ENCODE measurements at places on chromosomes 4 and X.
A peak's percentile ranks its signal among the peaks of the same experiment; 100 is the strongest.

GRCh38 chr4:158873795-158874401 lies 105.1 kb downstream of the FNIP2 start:
- DNase-seq = no peak

- DNase-seq = no peak
Observed at GRCh38 chr4:159706704-159707103, 603.8 kb downstream of the RAPGEF2 start.

GRCh38 chrX:31658360-31658759 lies 586.5 kb upstream of the FTHL17 start:
- DNase-seq = peak; percentile 33

DNA sequence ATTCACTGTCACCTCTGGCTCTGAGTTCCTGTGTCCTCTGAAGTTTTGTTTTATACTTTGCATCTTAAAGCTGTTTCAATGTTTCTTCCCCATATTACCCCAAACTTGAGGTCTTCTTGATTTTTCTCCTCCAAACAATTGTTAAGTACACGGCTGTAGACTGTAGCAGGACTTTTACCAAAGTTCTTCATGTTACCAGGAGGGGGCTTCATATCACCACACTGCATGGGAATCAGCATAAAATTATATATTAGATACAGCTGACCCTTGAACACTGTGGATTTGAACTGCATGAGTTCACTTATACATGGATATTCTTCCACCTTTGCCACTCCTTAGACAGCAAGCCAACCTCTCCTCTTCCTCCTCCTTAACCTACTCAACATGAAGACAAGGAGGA lies 56.6 kb downstream of the SPATA18 start:
- no peak for DNase-seq

DNA sequence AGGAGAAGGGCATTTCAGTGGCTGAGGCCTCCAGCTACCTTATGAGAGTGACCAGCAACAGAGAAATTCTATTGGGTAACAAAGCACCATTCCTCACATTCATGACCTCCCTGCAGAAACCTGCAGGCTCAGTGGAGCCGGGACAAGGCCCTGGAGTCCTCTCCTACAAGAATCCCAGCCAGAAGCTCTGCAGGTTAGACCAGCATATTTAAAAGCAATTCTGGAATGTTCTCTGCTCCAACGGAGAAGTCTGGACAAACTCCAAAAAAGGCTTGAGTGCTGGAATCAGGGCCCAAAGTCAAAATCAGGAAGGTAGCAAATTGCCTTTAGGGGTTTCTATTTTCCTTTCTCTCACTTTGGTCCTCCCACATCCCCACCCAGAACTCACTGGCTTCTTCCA lies 202.9 kb downstream of the SCFD2 start:
- no peak for DNase-seq

GRCh38 chrX:110734271-110734670 lies 61.3 kb downstream of the CHRDL1 start:
- DNase-seq = no peak

DNA sequence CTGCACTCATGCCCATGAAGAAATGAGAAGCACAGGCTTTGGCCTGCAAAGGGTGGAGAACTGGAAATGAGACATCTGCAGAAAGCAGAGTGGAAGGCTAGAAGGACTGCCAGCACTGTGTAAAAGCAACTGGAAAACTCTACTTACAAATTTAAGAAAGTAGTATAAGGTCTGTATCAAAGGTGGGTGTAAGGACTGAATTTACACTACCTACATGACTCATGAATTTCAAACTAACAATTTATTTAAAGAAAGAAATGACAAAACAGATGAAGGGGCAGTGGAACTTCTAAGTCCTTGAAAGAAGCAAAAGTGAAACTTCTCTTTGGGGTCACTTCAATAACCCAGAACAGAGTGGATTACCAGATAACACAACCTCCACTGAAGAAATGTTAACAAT lies 71.2 kb downstream of the SLC10A7 start:
- DNase-seq = no peak

DNA sequence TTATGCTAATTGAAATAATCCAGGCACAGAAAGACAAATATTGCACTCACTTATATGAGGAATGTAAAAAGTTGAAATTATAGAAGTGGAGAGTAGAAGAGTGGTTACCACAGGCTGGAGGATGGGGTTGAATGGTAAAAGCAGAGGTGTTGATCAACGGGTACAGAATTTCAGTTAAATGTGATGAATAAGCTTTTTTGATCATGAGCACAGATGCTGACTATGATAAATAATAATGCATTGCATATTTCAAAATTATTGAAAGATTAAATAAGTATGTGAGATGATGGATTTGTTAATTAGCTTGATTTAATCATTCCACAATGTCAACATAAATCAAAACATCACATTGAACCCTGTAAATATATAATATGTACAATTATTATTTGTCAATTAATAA lies 213.1 kb downstream of the DCAF12L2 start:
- no peak for DNase-seq

DNA sequence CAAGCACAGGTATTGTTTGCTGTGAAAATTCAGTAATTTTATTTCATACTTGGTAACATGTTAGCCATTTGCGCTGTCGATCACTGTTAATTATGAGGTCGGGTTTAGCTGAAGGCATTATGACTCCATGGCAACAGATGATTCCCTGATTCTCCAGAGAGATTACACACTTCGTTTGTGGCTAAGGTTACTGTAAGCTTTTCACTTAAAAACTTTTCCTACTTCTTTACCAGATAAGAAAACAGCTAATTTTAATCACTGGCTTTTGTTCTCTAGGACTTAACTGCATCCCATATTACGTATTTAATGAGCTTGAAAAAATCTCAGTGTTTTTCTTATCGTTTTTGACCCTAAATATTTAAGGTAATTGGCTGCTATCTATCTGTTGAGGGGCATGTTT lies 2.1 kb downstream of the GSTCD start:
- peak; percentile 52 for DNase-seq

GRCh38 chr4:34280131-34280530 lies 1964.2 kb downstream of the ARAP2 start:
- DNase-seq = no peak

DNA sequence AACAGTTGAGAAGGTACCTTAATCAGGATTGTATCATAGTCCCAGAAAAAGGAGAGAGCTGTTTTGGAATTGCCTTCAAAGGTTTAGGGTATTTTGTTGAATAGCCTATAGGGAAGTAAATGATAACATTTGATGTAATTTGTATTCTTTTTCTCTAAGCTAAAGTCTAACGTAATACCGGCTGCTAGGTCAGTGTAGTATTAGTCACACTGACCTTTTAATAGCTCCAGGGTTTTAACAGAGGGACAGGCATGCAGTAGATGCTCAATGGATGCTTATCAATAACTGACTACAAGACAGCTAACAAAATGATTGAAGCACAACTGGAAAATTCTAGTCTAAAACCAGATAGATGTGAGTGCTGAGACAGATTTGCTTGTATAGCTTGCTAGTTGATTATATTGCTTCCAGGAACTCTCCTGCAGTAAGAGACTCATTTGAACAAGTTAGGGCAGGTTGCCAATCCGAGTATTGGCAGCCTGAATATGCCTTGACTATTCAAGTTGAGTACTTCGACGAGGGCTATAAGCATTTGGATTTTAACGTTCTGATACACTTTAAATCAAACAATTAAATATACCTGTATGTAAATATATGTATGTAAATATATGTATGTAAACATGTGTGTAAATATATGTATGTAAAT lies 16.5 kb upstream of the PNPLA4 start:
- DNase-seq = no peak

DNA sequence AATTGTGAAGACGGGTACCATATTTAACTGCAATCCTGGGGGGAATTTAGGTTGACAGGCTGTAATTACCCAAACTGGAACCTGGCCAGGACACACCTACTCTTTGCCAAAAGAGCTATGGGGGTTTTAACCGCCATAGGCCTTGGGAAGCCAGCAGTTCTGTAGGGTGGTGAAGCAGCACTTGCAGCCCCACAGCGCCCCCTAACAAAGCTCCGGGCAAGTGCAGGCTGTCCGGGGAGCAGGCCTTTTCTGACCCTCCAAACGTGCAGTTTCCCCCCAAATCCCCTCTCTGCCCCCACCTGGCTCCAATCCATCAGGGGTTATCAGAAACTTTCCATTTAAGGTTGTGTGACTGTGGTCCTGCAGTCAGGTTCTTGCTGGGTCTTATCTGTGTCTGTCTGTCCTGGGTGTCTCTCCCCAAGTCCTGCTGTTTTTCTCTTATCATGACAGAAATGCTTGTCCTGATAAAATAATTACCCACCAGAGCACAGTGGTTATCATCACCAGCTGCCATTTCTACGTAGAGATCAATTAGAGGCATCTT lies 350.9 kb downstream of the MID1IP1 start:
- DNase-seq = peak; percentile 92

- DNase-seq = peak; percentile 12
Observed at GRCh38 chr4:168654104-168654847, 157.4 kb downstream of the PALLD start.

- DNase-seq = peak; percentile 78
Observed at GRCh38 chrX:54357414-54358377, at the start of gene WNK3. TSS of gene WNK3 (minus strand) at chrX:54358046.

GRCh38 chrX:37350034-37350365 lies 836 bp downstream of the PRRG1 start:
- no peak for DNase-seq

DNA sequence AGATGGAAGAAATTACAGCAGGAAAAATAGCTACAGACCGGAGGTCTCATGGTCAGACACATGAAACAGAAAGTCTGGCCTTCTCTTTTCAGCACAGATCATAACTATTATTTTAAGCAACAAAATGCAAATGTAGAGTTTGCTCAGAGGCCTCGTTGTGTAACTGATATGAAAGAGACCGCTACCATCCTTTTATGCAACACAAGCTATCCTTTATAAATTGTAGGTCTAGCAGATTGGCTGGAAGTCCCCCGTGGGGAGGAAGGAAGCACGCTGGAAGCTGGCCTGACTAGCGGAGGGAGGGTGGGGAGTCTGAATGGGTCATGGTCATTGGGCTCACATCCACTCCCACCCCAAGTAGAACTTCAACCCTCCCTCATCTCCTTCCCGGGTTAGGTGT lies 27.7 kb downstream of the DMP1 start:
- DNase-seq = no peak

- no peak for DNase-seq
Observed at GRCh38 chr4:8276358-8277240, 7.0 kb downstream of the HTRA3 start.

DNA sequence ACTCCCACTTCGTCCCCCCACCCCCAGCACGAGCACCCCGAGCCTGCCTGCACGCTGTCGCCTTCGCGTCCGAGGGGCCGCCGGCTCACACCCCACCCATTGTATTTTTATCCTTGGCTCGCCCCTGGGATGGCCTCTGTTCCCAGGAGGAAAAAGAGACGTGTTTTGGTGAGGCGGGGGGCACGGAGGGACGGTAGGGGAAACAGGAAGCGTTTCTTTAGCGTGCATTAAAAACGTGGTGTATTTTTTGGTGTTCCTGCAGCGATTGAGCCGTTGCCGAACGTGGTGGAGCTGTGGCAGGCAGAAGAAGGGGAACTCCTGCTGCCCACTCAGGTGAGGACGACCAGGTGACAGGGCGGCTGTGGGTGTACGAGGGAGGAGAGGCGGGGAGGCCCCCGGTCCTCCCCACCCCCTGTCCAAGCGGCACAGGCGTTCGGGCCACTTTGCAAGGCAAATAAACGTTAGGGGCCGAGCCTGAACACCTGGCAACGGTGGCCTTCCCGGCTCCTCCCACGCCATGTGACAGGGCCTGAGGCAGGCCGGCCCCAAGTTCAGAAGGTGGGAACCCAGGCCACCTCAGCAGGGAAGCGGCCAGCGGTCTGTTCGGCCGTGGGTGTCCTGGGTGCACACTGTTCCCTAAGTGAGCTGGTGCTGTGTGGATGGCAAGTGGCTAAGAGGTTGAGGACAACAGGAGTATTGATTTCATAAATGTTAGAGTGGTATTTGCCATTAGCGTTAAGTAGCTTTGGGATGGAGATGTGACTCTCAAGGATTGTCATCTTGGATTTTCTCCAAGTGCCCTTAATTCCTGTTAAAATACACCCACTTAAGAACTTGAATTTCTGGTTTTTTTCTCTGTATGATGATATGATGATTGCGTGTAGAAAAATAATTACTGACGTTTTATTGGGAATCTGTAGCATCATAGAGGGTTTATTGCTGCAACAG lies 1.1 kb downstream of the TMEM131L start:
- peak; percentile 64 for DNase-seq

- no peak for DNase-seq
Observed at GRCh38 chrX:7111518-7111917, 36.0 kb upstream of the STS start.

- no peak for DNase-seq
Observed at GRCh38 chr4:98656443-98656842, 2.0 kb downstream of the TSPAN5 start.

GRCh38 chr4:19358015-19358414 lies 893.7 kb upstream of the SLIT2 start:
- DNase-seq = no peak

GRCh38 chr4:111605111-111605510 lies 540.1 kb upstream of the FAM241A start:
- DNase-seq = no peak

GRCh38 chr4:183907871-183908683 lies 3.0 kb downstream of the STOX2 start:
- DNase-seq = no peak

- DNase-seq = no peak
Observed at GRCh38 chr4:6996481-6996880, 46.7 kb upstream of the TADA2B start.

GRCh38 chrX:150573702-150574101 lies 5.3 kb downstream of the MTM1 start:
- DNase-seq = no peak

GRCh38 chr4:180292339-180292738 lies 1950.9 kb upstream of the TENM3 start:
- no peak for DNase-seq

DNA sequence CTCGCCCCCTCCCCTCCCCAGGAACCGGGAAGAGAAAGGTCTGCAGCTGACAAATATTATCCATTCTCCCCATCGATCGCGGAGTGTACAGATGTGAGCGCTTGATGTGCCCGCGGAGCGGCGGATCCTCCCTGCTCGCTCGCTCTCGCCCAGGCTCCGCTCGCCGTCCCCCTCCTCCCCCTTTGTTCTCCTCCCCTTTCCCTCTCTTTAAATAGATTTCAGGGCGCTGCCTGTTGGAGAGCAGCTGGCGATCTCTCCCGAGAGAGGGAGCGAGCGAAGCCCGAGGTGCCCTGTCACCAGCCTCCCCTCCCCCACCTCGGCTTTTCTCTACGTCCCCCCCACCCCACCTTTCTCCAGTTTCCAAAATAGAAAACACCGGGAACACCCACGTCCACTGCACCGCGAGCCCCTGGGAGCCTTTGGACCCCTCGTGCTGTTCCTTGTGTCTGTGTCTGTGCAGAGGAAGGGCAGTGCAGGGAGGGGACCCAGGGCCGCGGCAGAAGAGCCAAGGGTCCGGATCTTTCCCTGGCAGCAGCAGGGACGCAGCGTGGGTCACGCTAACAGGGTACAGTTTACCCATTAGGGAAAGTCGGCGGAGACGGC lies 56.6 kb upstream of the BCOR start:
- DNase-seq = peak; percentile 86

GRCh38 chrX:48677516-48677915 lies 6.1 kb upstream of the WAS start:
- DNase-seq = no peak

GRCh38 chr4:112860830-112861690 lies 188.4 kb upstream of the ANK2 start:
- DNase-seq = no peak

- DNase-seq = no peak
Observed at GRCh38 chr4:139599594-139600374, 43.8 kb upstream of the SETD7 start.

All from NCI-H748 treated with DMSO at 0.1 percent for 48 hours (cell line).